T-cell (primary cell): ENCODE measurements at places on chromosomes 13 and 19.
A peak's percentile ranks its signal among the peaks of the same experiment; 100 is the strongest.

DNA sequence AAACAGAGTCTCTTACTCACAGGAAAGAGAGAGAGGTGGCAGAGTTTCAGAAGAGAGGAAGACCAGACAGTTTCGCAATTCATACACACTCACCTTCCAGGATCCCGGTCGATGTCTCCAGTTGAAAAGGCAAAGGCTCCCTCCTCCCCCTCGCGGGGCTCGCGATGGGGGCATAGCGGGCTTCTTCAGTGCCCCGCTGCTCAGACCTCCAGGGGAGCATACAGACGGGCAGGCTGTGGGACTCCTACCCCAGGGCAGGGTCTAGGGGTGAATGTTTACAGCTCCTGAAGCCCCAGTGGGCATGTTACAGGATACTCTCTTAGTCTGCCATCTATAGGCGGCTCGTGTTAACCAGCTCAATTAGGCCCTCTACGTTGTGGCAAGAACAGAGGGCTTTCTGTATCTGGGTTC is 139.2 kb downstream of the SLITRK5 start:
- no peaks in the 10 kb centered on the region for H3K4me1 ChIP-seq
- H3K27ac ChIP-seq = no peak overlapping the region
- no peaks in the 10 kb centered on the region for H3K27me3 ChIP-seq
- H3K4me3 ChIP-seq = no peak overlapping the region

GRCh38 chr13:72970956-72971355 is 87.8 kb upstream of the KLF5 start:
- H3K4me3 ChIP-seq = no peak overlapping the region
- H3K4me1 ChIP-seq = no peaks in the 10 kb centered on the region
- no peak overlapping the region for H3K27ac ChIP-seq
- H3K27me3 ChIP-seq = no peaks in the 10 kb centered on the region
- DNase-seq = no peak

GRCh38 chr19:10339380-10339960 is at the start of gene ICAM3:
Gene ICAM3 (minus strand): TSS chr19:10339624. CDS start chr19:10339614, 10 bp downstream.
- H3K4me1 ChIP-seq = peaks cover 57% of the 10 kb centered on the region
- H3K27me3 ChIP-seq = no peaks in the 10 kb centered on the region
- peak within 1 kb of the TSS; percentile 84 for H3K4me3 ChIP-seq
- DNase-seq = peak; percentile 32

GRCh38 chr19:14492756-14493337 is 3.1 kb downstream of the GIPC1 start:
- peaks cover 8% of the 10 kb centered on the region for H3K36me3 ChIP-seq
- H3K4me3 ChIP-seq = no peak overlapping the region
- H3K4me1 ChIP-seq = no peaks in the 10 kb centered on the region
- no peak overlapping the region for H3K27ac ChIP-seq

DNA sequence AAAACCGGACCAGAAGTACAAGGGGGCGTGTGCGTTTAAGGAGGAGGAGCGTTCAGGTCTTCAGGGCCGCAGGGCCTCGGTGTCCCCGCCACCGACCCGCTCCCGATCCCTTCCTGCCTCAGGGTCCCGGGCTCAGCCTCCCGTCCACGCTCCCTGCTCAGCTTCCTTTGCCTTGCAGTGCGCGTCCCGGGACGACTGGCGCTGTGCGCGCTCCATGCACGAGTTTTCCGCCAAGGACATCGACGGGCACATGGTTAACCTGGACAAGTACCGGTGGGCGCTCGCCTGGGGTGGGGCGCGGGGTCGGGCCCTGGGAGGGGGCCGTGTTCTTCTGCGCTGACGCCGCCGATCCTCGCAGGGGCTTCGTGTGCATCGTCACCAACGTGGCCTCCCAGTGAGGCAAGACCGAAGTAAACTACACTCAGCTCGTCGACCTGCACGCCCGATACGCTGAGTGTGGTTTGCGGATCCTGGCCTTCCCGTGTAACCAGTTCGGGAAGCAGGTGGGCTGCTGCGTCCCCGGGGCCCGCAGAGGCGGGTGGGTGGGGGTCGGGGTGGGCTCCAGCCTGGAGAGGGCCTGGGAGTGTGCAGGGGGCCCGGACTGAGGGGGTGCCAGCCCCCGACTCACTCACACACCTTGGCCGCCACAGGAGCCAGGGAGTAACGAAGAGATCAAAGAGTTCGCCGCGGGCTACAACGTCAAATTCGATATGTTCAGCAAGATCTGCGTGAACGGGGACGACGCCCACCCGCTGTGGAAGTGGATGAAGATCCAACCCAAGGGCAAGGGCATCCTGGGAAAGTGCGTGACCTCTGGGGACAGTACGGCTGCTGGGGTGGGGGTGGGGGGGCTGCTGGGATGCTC is 1.4 kb downstream of the GPX4 start:
- no peak for DNase-seq
- no peaks in the 10 kb centered on the region for H3K27me3 ChIP-seq
- H3K36me3 ChIP-seq = peaks cover 17% of the 10 kb centered on the region
- H3K4me3 ChIP-seq = peak overlapping the region; percentile 74
- peaks cover 8% of the 10 kb centered on the region for H3K4me1 ChIP-seq
- peak overlapping the region; percentile 78 for H3K27ac ChIP-seq

DNA sequence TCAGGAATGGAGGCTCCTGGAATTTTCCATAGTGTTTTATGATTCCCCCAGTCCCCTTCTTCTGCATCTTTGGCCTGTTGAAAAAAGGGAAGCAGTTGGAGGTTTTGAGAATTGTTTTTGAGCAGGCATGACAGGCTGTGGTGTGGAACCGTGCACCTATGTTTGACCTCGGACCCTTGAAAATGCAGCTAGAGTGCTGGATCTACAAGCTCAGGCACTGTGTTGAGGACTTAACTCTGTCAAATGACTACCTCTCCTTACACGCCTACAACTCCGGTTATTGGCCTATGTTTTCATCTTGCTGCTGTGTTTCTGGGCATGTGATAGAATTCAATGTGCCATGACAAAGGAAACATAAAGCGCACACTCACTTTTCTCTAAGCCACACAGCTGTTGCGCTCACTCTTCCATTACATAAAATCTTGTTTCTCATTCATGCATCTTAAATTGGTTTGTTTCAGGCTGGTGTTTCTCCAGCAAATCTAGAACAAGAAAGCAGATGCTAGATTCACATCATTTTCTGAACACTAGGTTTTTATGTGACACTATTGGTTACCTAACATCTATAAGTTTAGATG is 616.6 kb downstream of the FGF9 start:
- no peak overlapping the region for H3K4me3 ChIP-seq
- no peak overlapping the region for H3K27ac ChIP-seq
- H3K36me3 ChIP-seq = no peaks in the 10 kb centered on the region
- no peak for DNase-seq
- no peaks in the 10 kb centered on the region for H3K4me1 ChIP-seq
- H3K27me3 ChIP-seq = peaks cover 2% of the 10 kb centered on the region

DNA sequence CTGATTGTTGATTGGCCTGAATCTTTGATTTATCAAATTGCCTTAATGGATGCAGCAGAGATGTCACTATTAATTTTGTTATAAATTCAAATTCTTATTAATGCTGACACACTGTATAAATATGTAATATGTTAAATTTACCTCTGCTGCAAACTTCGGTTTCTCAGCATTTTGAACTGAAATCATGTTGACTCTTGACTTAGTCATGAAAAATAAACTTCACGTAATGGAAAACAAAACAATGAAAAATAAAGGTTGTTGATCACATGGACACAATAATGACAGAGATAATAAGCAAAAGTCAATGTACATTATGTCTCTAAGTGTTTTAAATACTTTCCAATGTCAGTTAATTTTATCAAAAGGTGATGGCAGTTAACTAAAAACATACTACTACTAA is 827.6 kb downstream of the PCDH9 start:
- H3K27ac ChIP-seq = no peak overlapping the region
- H3K4me1 ChIP-seq = no peaks in the 10 kb centered on the region
- no peaks in the 10 kb centered on the region for H3K27me3 ChIP-seq
- DNase-seq = no peak
- H3K4me3 ChIP-seq = no peak overlapping the region

DNA sequence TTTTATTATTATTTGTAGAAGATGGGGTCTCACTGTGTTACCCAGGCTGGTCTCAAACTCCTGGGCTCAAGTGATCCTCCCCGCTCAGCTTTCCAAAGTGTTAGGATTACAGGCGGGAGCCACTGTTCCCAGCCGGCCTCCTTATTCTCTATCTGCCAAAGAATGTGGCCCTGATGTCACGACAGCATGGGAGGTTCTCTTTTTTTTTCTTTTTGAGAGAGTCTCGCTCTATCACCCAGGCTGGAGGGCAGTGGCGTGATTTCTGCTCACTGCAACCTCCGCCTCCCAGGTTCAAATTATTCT is 23.5 kb downstream of the CARM1 start:
- no peak for DNase-seq
- no peak overlapping the region for H3K4me3 ChIP-seq
- no peak overlapping the region for H3K27ac ChIP-seq

DNA sequence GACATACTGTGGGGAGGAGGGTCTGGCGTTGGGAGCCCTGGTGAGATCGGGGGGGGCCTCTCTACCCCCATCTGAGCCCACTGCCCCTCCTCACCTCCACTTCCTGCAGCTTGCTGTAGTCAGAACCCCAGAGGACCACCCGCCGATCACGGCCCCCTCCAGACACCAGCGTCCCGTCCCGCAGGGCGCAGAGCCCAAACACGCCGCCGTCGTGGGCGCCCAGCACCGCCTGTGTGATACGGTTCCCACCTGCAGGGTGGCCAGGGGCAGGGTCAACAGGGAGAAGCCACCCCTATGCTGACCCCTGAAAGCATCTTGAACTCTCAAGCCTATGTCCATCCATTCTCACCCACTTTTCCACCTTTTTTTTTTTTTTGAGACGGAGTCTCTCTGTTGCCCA is 17.8 kb downstream of the EML2 start:
- peaks cover 23% of the 10 kb centered on the region for H3K36me3 ChIP-seq
- H3K4me3 ChIP-seq = no peak overlapping the region
- DNase-seq = no peak
- H3K27me3 ChIP-seq = no peaks in the 10 kb centered on the region

GRCh38 chr19:37221136-37221535 is 3.1 kb downstream of the ZNF383 start:
- H3K27me3 ChIP-seq = no peaks in the 10 kb centered on the region
- no peak for DNase-seq
- no peak overlapping the region for H3K4me3 ChIP-seq
- peaks cover 12% of the 10 kb centered on the region for H3K4me1 ChIP-seq

DNA sequence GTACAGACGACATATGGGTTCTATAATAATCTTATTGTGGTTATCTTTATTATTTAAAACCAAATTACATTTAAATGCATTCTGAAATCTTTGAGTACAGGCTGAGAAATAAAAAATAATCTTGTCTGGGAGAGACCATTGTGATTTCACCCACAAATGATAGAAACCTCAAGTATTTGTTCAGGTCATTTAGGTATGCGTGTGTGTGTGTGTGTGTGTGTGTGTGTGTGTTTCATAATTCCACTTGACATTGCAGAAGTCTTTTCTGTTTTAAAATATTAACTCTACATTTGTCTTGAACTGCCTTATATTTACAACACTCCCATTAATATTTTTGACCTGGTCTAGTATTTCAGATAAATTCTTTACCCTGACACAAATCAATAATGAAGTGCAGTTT is 126.9 kb downstream of the SPRY2 start:
- H3K27me3 ChIP-seq = no peaks in the 10 kb centered on the region
- H3K4me3 ChIP-seq = no peak overlapping the region
- no peak for DNase-seq
- H3K27ac ChIP-seq = no peak overlapping the region

- H3K36me3 ChIP-seq = no peaks in the 10 kb centered on the region
- H3K4me3 ChIP-seq = no peak overlapping the region
- H3K4me1 ChIP-seq = no peaks in the 10 kb centered on the region
- no peak for DNase-seq
- no peaks in the 10 kb centered on the region for H3K27me3 ChIP-seq
These were observed 769.1 kb downstream of the PCDH9 start for GRCh38 chr13:66461021-66461420.

- H3K4me3 ChIP-seq = no peak overlapping the region
- H3K27ac ChIP-seq = no peak overlapping the region
- H3K27me3 ChIP-seq = peaks cover 19% of the 10 kb centered on the region
- no peaks in the 10 kb centered on the region for H3K4me1 ChIP-seq
- no peaks in the 10 kb centered on the region for H3K36me3 ChIP-seq
- no peak for DNase-seq
These were observed 11.3 kb downstream of the GPR12 start for GRCh38 chr13:26749285-26749684.

DNA sequence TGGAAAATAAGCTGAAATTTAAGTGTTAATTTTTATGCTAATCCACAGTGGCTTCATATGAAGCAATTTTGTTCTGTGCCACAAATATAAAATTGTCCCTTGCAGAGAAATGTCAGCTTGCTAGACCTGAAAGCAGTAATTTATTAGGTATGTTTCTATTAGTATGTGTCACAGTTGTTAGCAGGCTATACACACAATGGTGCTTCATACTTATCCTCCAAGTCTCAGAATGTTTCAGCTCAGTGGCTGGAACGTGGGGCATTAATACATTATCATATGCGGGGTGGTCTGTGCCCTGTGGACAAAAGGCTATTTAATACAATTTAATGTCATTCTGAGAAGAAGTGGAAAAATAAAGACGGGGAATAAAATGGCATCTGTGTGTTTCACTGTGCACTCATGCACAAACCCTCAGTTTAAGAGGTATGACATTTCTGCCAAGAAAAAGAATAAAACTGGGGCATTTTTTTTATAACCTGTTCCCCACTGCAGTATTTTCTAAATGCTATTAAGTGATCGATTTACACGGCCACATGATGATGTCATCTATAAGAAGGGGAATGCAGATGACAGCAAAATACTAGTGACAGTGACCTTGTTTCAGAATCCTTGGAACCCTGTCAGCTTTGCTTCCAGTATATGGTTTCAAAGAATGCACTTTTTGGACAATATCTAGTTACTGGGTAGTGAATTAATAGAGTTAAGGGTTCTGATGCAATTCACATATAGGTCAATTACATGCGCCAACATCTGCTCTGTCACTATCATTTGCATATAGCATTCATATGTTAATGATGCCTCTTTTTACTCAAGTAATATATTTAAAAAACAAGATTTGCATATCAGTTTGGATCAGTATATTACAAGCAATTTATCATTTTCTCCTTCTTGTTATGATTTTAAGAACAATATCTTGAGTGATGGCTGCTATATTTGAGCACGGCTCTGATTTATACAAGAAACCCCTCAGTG is 21.2 kb upstream of the ZNF536 start:
- peaks cover 6% of the 10 kb centered on the region for H3K27me3 ChIP-seq
- no peak overlapping the region for H3K27ac ChIP-seq
- DNase-seq = no peak
- H3K4me1 ChIP-seq = no peaks in the 10 kb centered on the region
- H3K4me3 ChIP-seq = no peak overlapping the region
- no peaks in the 10 kb centered on the region for H3K36me3 ChIP-seq

- H3K27me3 ChIP-seq = no peaks in the 10 kb centered on the region
- H3K36me3 ChIP-seq = peaks cover 6% of the 10 kb centered on the region
- no peak for DNase-seq
- H3K4me1 ChIP-seq = no peaks in the 10 kb centered on the region
- H3K4me3 ChIP-seq = no peak overlapping the region
These were observed 42.1 kb upstream of the EBPL start for GRCh38 chr13:49733181-49733951.
